ENCODE measurements at places on chromosomes 13 and 19. TPM values are rescaled to one million over a fixed set of nuclear protein-coding genes. Genes with fewer than 3 reads are reported as not detected.

ZNF43 gene
- 16.8 TPM for total RNA-seq

ZNF490 gene
- 9.9 TPM for total RNA-seq

ZNF93 gene
- 12.8 TPM for total RNA-seq

RUVBL2 gene
- 250 TPM for total RNA-seq

ZNF418 gene
- total RNA-seq, result 2.9 TPM

ZSCAN4 gene
- 0.10 TPM for total RNA-seq

ZNF284 gene
- 3.3 TPM for total RNA-seq

KANK3 gene
- 31.8 TPM for total RNA-seq

SOX21 gene
- total RNA-seq, result not detected

ZNF554 gene
- total RNA-seq, result 2.0 TPM

ZNF738 gene
- total RNA-seq, result 7.5 TPM

C5AR1 gene
- not detected for total RNA-seq

TUBA3C gene
- not detected for total RNA-seq

CEACAM20 gene
- total RNA-seq, result 0.33 TPM

ONECUT3 gene
- total RNA-seq, result not detected

PIN1 gene
- 83.0 TPM for total RNA-seq

FAM174C gene
- 32.7 TPM for total RNA-seq

LMO7 gene
- 23.0 TPM for total RNA-seq

LIM2 gene
- total RNA-seq, result not detected

FUT1 gene
- 6.5 TPM for total RNA-seq

TNFSF11 gene
- total RNA-seq, result not detected

KLF5 gene
- 2.6 TPM for total RNA-seq

PEAK3 gene
- total RNA-seq, result not detected

ZNF541 gene
- total RNA-seq, result 0.19 TPM

TUBB4A gene
- not detected for total RNA-seq

VSTM1 gene
- total RNA-seq, result not detected

ZNF729 gene
- total RNA-seq, result not detected

ZNF610 gene
- total RNA-seq, result 3.3 TPM

UBE2S gene
- total RNA-seq, result 121 TPM

CCDC194 gene
- total RNA-seq, result not detected

ACER1 gene
- not detected for total RNA-seq

VSTM2B gene
- not detected for total RNA-seq

APOC1 gene
- total RNA-seq, result 0.86 TPM

VSIG10L gene
- 0.19 TPM for total RNA-seq

FXYD1 gene
- not detected for total RNA-seq

MAMSTR gene
- total RNA-seq, result 0.38 TPM

RUBCNL gene
- not detected for total RNA-seq

IZUMO4 gene
- total RNA-seq, result 2.0 TPM

KIR2DL4 gene
- total RNA-seq, result not detected

SPTBN4 gene
- total RNA-seq, result not detected

RINL gene
- total RNA-seq, result 14.0 TPM

EDDM13 gene
- 0.33 TPM for total RNA-seq

KLK4 gene
- total RNA-seq, result not detected

PTH2 gene
- not detected for total RNA-seq

PRODH2 gene
- total RNA-seq, result not detected

FUT2 gene
- total RNA-seq, result not detected

ZSCAN1 gene
- total RNA-seq, result not detected

FCER2 gene
- not detected for total RNA-seq

B3GLCT gene
- 18.4 TPM for total RNA-seq

SLC17A7 gene
- not detected for total RNA-seq

PLEKHA4 gene
- total RNA-seq, result 2.0 TPM

SHISA7 gene
- not detected for total RNA-seq

C19orf85 gene
- total RNA-seq, result not detected

WBP4 gene
- total RNA-seq, result 5.2 TPM

Data from vein endothelial cell (primary cell).